ENCODE measurements at places on chromosomes 7 and 10.

- DNase-seq = no peak
Observed at GRCh38 chr7:19404912-19405329, 259.7 kb upstream of the FERD3L start.

- no peak for DNase-seq
Observed at GRCh38 chr10:23114228-23114850, 19.0 kb downstream of the MSRB2 start.

GRCh38 chr7:46169384-46169755 is 248.3 kb upstream of the IGFBP3 start:
- DNase-seq = no peak

DNA sequence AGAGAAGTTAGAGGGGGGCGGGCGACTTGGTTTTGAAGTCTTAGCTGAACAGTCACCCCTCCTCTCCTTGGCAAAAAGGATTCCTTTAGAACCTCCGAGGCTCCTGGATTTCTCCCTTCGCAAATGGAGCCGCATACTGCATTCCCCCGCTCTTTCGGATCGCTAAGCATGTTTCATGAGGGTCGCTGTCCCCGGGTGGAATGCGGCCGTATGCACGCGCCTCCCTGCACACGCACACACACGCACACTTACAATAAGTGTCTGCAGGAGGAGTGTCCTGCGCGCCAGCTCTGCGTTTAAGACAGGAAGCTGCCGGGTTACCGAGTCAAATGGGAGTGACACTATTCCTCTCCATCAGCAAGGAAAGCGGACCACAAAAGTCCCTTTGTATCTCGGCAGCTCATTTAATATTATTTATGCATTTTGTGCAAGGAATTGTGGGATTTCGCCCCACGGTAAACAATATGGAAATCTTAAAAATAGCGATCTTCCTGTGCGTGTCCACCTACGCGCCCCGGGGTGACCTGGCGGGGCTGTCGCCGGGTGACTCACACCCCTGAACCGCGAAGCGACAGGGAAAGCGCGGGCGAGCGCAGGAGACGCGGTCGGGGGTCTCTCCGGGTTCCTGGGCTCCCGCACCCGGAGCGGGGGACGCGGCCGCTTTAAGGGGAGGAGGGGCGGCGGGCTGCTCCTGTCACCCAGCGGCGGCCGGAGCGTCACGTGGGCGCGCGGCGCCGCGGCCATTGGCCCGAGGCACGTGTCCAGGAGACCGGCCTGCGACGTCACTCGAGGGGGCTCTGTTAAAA is 988 bp upstream of the EN2 start:
- no peak for DNase-seq

DNA sequence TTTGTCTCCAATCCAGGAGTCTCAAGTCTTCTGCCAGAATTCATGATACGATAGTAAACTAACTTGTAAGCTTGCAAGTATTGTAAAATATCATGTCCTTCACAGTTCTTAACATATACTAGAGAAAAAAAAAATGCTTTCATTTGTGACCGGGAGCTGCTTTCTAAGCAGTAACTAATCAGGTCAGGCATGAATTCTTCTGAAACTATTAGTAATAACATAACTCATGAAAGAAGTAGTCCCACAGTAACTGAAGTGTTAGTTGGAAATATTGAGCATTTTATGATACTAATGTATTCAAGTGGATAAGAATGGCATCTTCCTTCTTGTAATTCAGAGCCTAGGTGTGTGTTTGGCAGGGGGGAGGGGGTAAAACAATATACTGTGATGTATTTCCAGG is 665.6 kb downstream of the DNAJB9 start:
- DNase-seq = no peak

DNA sequence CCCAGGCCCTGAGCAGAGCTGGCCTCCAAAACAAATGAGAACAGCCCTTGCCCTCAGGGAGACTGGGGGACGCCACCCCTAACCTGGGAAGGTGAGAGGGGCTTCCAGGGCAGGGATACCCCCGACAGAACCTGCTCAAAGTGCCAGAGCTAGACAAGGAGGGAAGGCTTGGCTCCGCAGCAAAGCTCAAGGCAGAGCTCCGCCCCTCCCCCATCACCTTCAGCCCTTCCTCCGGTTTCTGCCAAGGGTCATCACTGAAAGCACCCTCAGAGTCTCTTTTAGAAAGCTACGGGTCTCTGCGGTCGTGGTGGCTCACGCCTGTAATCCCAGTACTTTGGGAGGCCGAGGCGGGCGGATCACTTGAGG is 73.4 kb upstream of the CUX1 start:
- DNase-seq = no peak

GRCh38 chr10:102752266-102752930 is 8.7 kb downstream of the WBP1L start:
- DNase-seq = no peak

DNA sequence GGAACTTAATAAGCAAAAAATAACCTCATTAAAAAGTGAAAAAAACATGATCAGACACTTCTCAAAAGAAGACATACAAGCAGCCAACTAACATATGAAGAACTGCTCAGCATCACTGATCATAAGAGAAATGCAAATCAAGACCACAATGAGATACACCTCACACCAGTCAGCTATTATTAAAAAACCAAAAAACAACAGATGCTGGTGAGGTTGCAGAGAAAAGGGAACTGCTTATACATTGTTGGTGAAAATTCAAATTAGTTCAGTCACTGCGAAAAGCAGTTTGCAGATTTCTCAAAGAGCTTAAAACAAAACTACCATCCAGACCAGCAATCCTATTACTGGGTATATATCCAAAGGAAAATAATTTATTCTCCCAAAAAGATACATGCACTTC is 513.3 kb downstream of the MDFIC start:
- DNase-seq = no peak

DNA sequence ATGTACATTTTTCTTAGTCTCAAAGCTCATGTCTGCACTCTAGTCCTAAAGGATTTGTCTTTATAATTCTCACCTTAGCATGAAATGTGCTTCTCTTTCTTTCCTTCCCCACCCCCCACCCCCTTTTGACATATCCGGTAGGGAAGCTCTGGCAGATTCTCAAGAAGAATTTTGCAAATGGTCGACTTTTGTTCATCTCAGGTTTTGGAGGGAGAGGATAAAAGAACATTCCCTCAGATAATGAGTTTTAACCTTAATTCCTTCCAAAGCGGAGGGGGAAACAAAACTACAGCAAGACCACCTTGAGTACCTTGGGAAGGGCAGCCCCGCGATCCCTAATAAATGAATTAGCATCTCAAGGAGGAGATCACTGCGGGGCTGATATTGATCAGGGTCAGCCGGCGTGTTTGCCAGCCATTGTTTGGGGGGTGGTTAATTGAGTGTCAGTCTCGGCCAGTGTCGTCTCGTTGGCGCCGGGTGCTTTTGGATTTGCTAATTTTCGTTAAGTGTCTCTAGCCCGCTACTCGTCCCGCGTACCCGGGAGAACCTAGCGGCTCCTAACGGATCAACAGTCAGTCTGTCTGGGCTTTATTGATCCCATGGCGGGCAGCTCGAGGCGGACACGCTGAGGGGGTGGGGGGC is 874 bp upstream of the BAMBI start:
- no peak for DNase-seq

DNA sequence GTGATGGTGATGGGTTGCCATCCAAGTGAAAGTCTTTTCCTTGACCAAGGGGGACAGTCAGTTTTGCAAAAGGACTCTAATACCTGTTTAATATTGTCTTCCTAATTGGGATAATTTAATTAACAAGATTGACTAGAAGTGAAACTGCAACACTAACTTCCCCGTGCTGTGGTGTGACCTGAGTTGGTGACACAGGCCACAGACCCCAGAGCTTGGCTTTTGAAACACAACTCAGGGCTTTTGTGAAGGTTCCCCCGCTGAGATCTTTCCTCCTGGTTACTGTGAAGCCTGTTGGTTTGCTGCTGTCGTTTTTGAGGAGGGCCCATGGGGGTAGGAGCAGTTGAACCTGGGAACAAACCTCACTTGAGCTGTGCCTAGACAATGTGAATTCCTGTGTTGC is 6.9 kb downstream of the PPIF start:
- no peak for DNase-seq

GRCh38 chr10:29204070-29204800 is 84.6 kb upstream of the LYZL1 start:
- DNase-seq = no peak

GRCh38 chr7:136807598-136807997 is 60.9 kb upstream of the CHRM2 start:
- no peak for DNase-seq

Data from HuH-7 (cell line).